ENCODE measurements at places on chromosomes 16 and 17.

DNA sequence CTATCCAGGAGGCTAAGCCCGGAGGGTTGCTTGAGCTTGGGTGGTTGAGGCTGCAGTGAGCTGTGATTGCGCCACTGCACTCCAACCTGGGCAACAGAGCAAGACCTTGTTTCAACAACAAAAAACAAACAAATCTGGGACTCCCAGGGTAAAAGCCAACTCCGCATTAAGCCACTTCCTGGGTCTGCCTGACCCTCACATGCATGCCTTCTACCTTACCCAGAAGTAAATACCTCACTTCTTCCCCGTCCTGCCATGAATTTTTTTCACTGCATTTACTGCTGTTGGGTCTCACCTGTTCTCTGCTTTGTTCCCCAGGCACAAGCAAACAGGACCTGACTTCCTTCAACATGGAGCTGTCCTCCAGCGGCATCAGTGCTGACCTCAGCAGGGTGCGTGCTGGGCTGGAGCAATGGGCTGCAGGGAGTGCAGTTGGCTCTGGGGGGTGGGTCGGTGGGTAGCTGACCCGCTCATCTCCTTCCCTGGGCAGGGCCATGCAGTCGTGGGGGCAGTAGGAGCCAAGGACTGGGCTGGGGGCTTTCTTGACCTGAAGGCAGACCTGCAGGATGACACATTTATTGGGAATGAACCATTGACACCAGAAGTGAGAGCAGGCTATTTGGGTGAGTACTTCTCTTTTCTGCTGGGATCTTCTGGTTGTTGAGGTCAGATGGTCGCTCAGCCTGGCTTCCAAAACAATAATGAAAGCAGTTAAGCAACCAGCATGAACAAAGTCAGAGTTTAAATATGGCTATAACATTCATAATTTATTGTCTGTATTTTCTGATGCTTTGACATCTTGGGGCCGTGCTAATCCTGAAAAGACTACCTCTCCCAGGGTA lies 16.4 kb downstream of the ITGAL start:
- DNase-seq, result no peak

GRCh38 chr17:13792314-13792713 lies 190.6 kb upstream of the HS3ST3A1 start:
- DNase-seq, result no peak

- no peak for DNase-seq
These were observed 55.7 kb downstream of the LYRM1 start for GRCh38 chr16:20956319-20956718.

- no peak for DNase-seq
These were observed 49.3 kb downstream of the SIAH1 start for GRCh38 chr16:48335961-48336360.

DNA sequence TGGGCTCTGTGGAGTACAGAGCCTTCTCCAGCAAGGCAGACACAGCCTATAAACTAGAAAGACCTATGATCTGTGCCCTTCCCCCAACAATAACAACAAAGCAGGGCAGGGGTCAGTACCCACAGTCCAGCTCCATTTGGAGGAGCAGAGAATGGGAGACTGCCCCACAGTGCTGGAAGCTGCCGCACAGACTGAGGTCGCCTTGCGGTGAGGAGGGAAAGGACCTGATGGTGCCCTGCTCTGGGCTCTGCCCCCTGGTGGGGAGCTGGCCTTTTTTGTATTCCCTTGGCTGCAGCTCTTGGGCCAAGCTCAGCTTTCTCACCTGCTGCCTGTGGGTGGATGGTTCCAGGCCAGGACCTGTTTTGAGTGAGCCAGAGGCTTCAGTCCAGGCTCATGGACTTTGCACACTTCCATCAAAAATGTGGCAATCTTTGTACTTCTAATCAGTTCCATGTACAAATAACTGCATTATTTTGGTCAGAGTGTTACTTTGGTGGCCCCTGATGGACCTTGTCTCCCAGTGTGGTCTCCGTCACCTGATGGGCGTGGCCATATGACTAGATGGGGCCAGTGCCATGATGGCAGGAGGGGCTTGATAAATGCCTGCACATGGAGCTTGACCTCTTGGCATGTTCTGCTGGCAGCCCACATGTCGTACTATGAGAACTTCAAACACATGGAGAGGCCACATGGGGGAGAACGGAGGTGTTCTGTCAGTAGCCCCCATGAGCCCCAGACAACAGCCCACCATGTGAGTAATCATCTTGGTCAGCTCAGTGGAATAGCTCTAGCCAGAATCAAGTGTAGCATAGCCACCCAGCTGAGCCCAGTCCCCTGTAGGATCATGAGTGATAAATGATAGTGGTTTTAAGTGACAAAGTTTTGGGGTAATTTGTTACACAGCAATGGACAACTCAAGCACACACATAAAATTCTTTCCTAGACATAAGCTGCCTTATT lies 24.2 kb downstream of the B9D1 start:
- peak; percentile 77 for DNase-seq

- DNase-seq, result no peak
These were observed 12.1 kb downstream of the CFDP1 start for GRCh38 chr16:75420987-75421819.

DNA sequence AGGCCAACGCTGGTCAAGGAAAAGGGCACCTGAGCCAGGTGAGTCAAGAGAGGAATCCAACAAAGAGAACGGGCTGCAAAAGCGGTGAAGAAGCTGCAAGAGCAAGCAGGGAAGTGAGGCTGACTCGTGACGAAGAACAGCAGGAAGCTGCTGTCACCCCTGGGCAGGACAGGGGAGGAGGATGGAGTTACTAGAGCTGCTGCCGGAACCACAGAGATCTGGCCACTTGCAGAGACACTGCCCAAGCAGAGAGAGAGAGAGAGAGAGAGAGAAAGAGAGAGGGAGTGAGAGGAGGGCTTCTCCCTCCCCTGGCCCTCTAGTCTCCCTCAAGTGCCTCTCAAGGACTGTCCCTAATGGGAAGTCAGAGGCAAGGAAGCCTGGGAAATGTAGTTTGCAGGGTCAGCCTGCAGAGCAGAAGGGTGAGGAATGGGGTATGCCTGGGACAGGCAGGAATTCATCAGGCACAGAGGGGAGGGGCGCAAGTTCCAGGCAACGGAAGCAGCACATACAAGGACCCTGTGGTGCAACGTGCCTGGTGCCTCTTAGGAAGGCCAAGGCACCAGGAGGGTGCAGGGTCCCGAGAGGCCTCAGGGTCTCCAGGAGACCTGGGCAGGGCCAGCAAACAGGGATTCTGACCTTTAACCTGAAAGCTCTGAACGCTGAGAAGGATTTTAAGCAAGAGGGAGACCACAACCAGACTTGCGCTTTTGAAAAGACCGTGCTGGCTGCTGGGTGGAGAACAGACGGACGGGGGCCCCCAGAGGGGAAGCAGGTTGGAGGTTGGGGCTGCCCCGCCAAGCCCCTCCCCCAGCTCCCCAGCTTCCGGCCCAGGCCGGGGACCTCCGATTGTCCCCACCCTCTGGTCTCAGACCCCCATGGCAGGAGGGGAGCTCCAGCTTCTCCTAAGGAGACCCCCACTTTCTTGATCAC lies 45.8 kb upstream of the CIBAR2 start:
- DNase-seq, result no peak

DNA sequence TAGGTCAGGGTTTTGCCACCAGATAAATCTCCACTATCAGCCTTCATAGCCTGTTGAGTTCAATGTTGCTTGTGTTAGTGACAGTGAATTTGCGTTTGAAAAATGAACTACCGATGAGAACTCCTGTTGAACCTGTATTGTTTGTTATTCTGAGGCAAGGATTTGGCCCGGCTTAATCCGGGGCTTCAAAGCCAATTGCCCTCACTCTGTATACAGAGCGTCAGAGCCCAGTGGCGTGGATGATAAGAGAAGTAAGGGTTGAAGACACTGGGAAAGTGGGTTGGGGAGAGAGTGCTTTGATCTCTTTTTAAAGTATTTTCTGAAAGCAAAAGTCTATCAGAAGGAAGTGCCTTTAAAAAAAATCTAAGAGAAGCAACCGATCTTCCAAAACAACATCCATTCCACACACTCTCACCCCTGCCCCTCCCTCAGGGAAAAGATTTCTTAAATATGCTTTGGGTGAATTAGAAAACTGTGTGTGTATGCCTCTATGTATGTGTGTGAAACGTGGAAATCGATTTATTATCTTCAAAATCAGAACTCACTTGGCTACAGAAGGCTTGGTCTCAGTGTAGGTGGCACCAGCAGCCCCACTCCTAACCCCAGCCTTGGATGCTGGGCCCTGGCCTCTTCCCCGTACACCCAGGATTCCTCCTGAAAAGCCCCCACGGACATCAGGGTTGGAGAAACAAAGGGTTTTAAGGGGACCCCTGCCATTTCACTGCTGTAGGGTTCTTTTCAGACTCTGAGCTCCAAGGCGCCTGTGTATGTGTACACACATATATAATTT lies 8.8 kb downstream of the TBX4 start:
- DNase-seq, result no peak

DNA sequence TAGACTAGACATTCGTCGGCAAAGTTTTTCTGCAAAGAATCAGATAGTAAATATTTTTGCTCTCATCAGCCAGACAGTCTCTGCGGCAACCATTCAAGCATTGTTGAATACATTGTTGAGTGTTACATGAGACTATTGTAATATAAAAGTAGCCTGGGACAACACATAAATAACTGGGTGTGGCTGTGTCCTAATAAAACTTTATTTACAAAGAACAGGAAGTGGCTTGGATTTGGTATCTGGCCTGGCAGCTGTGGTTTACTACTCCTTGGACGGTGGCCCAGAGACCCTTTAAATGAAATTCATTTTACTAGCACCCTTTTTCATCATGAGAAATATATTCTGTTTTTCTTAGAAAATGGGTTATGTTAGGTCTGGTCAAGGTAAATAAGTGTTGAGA lies 297.2 kb downstream of the WWOX start:
- no peak for DNase-seq

DNA sequence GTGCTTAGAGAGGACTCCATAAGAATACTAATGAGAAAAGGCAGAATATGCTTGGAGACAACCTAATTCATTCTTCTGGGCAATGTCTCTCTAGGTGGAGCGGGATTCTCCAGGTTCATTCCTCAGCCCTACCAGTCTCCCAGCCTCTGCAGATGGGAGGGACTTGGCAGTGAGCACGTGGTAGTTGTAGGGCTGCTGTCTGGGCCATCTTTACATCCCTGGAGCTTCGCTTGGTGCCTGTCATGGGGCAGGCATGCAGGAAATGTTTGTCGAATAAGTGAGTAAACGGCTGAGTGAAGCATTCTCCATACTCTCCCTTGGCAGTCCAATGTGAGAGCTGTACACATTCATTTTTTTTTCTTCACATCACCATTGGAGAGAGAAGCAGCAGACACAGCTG lies 387.5 kb downstream of the UTP18 start:
- no peak for DNase-seq

- DNase-seq, result no peak
These were observed 31.2 kb upstream of the BCAR1 start for GRCh38 chr16:75282466-75283281.

- no peak for DNase-seq
These were observed 84.2 kb downstream of the ABCC6 start for GRCh38 chr16:16139061-16139460.

DNA sequence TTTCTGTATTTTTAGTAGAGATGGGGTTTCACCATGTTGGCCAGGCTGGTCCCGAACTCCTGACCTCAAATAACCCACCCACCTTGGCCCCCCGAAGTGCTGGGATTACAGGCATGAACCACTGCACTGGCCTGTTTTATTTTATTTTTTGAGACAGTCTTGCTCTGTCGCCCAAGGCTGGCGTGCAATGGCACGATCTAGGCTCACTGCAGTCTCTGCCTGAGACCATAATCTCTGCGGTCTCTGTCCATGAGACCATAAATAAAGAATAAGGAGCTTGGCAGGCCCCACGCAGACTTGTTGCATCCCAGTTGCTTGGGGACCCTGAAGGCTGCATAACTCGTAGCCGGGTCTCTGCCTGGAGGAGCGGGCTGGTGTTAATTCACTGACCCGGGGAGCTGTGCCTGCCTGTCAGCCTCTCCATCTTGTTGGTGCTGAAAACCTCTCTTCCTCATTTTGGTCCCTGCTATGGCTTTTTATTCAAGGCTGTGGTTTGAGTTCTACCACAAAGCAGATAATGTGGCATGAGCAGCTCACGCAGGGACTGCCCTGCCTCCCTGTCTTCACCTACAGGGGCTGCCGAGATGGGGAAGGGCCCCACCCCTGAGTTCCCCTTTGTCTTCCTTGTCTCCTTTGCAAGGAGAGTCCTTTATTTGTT lies 82.1 kb downstream of the MSI2 start:
- DNase-seq, result no peak

DNA sequence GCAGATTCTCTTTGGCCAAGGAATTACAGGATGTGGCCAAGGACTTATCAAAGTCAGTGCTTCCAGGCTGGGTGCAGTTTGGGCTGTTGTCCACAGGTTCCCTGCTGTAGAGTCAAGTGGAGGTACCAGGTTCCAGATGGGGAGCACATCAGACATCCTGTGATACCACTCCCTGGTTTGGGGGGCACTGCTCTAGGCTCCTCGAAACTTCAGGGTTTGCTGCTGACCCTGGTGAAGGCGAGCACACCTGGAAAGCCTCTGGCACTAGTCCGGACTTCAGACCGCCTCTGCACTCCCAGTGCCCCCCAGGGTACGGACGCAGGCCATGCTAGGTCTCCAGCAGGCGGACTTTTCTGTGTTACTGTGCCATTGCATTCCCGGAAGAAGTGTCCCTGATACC lies 10.7 kb downstream of the SLC47A1 start:
- DNase-seq, result no peak

DNA sequence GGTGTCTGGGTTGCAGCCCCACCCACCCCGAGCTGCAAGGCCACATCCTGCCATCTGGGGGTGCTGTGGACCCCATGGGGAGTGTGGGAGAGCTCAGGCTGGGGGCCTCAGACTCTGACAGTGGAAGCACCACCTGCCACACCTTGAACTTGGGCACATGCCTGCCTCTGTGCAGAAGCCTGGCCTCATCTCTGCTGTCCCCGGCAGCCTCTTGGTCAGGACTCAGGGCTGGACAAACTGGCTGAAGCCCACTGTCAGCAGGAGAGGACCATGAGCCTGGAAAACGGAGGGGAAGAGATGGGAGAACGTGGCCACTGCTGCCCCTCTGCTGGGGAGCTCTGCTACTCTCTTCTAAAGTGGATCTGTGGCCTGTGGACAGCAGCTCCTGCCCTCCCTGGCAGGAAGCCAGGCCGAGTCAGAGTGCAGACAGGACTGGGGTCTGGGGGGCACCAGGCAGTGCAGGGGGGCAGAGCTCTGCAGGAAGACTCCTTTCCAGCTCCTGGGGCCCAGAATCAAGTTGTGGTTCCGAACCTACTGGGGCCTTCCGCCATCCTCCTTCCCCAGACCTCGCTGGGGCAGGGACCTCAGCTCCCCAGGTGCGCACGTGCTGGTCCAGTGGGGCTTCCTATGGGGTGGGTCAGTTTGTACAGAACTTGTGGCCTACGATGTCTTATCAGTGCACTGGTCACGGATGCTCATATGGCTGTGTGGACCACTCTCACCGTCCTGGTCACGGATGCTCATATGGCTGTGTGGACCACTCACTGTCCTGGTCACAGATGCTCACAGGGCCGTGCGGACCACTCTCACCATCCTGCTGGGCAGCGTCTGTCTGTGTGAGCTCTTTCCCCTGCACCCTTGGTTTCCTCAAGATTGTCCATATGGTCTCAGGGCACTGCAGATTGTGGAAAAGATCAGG lies 207.7 kb downstream of the LAT start:
- no peak for DNase-seq

DNA sequence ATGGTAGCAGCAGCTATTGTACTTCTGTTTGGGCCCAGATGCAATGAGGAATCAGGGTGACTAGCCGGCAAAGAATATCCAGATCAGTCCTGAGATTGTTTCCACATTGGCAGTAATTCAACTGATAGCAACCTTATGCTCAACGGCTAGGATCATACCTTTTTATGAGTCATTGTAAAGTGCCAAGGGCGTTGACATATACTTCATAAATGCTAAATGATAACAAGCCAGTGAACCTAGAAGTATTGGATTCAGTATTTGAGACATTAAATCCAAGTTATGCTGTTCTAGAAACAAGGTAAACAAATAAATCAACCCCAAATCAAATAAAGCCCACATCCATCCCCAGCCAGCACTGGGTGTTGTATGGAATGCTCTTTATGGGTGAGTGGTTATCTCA lies 207.1 kb upstream of the ZFHX3 start:
- DNase-seq, result no peak
